Smooth muscle cell of the brain vasculature (primary cell): ENCODE measurements at places on chromosomes 12 and 14.

DNA sequence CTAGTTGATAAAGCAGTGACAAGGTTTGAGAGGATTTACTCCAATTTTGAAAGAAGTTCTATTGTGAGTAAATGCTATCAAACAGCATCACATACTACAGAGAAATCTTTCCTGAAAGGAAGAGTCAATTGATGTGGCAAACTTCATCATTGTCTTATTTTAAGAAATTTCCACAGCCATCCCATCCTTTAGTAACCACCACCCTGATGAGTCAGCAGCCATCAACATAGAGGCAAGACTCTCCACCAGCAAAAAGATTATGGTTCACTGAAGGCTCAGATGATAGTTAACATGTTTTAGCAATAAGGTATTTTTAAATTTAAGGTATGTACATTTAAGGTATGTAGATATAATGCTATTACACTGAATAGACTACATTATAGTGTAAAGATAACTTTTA, 122.1 kb upstream of the ARHGAP5 start:
- no peak for DNase-seq

GRCh38 chr12:75482646-75483045, 2.1 kb downstream of the GLIPR1 start:
- no peak for DNase-seq

- no peak for DNase-seq
Measured at GRCh38 chr14:46596236-46596635, 55.3 kb downstream of the RPL10L start.

DNA sequence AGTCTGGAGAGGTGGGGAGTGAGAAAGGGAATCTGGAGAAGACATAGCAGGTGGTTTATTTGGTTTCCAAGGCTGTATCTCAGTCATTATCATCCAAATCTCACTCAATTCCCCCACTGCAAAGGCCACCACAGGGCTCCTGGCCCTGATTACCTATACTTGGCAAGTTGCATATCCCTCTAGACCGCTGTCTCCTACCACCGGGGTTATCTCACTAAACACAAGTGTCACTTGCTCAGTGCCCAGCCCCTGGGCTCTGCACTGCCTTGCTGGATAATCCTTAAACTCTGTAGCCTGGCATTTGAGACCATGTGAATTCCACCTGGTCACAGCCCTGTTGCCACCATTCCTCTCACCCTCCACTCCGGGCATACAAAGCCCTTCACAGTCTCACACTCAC, 119.0 kb downstream of the RTN1 start:
- no peak for DNase-seq

DNA sequence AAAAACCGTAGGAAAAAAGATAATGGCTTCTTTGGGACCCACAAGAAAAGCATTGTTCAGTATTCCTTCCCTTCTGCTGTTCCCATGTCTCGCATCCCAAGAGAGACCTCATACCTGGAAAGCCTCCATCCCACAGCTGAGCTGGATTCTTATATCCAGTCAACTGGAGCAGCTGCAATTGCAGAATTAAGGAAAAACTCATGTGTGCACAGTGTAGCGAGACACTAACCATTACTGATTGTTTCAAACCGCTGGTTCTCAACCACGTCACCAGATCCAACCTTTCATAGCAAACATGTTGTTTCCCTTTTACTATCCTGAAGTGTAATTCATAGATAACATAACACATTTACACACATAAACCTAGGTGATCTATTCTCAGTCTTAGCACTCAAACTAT, 5.5 kb upstream of the RNASE10 start:
- no peak for DNase-seq

- DNase-seq = no peak
Measured at GRCh38 chr12:120485961-120486881, 9.7 kb upstream of the DYNLL1 start.

DNA sequence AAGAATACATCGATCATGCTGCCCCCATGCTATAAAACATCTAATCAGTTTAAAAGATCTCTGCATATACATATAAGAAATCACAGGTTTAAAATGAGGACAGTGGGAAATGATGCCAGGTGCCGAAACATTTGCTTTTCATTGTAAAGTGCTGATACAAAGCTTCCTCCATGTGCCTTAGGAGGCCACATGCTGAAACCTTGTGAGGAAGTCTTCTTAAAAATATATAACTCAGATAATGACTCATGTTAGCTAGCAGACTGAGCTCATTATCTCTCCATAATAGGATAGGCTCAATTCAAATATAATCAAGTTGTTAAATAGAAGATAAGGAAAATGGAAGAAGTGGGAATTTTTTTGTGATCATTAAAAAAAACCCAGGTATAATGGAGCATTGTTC, 65.9 kb downstream of the RFX4 start:
- no peak for DNase-seq
